ENCODE measurements at places on chromosomes 12 and 14.

DNA sequence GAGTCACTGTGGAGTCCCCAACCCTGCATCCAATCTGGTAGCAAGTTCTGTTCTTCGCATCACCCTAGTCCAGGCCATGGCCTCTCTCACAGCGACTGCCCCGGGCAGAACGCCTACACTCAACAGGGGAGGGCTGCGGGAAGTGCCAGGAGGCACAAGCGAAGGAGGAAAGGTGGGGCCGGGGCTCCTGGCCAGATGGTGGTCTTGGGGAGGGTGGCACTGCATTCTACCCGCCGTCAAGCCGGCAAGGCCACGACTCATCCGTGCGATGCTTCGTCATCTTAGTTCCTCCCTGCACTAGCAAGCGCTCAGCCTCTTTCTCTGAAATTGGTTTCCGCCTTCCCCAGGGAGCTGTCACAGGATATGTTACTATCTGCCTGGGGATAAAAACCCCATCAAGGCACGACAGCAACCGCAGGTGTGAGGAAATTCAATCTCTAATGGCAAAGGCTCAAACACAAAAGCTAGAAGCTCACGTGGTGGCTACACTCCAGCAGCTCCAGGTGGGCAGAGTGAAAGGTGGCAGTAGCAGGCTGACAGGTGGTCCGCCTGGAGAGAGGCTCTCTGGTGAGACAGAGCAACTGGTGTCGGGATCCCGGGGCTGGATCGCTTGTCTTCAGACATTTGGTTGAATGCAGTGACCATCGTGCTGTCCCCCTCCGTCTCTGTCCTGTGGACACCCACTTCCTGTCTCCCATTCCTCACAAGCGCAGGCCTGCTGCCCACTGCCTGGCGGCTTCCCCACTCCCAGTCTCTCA, 34.1 kb downstream of the ACADS start:
- DNase-seq, result no peak

DNA sequence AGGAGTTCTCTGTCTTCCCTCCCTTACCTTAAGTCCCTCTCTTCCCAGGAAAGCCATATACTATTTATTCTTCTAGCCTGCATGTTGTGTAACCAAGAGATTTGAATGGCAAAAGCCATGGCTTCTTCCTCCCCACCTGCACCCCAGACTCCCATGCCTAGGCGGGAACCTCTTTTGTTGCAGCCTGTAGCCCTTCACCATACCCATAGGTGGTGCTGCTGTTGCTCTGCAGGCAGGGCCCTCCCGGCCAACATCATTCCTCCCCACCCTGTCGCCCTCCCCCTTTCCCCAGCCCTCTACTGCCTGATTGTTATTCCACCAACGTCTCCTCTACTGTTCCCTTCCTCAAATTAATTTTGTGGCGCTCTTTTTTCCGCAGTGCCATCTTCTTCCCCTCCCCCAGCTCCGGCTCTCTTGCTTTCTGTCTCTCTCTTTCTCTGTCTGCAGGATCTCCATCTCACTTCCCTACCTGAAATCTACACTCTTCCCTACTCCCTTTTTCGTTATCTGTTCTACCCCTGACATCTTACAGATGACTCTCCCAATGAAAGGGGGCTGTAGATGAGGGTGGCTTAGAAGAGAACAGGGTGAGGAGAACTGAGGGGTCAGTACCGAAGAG, 13.8 kb downstream of the NGDN start:
- peak; percentile 84 for DNase-seq

GRCh38 chr14:34502545-34503225, 36.8 kb downstream of the EAPP start:
- no peak for DNase-seq

DNA sequence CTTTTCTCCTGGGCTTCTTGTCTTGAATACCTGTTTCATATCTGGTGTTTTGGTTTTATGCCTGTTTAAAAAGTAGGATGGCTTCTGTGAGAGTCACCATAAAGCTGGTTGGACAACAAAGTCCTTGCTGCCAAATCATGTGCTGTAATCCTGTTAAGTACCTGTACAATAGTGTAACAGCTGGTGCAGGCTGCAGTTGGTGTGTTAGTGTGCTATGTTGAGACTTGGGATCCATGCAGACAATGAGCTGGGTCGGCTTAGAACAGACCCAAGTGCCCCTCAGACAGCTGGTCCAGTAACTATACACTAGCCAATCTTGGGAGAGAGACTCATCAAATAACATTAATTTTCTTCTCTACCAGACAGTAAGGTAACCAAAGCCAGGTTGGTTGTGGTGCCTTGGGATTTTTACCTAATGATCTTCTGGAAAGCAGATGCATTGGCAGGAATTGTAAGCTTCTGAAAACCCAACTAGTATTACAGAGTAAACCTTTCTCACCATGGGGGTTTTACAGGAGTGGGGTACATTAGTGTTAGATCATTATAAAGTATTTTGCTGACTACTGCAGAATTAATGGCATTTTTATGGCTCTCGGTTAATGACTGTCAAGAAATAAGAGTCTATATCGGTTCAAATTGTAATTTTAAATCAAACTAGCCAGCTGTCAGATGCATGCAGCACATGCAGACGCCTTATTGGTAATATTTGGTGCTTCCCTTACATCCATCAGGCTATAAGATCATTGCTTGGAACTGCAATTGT, 231.2 kb downstream of the PDZRN4 start:
- DNase-seq, result no peak

DNA sequence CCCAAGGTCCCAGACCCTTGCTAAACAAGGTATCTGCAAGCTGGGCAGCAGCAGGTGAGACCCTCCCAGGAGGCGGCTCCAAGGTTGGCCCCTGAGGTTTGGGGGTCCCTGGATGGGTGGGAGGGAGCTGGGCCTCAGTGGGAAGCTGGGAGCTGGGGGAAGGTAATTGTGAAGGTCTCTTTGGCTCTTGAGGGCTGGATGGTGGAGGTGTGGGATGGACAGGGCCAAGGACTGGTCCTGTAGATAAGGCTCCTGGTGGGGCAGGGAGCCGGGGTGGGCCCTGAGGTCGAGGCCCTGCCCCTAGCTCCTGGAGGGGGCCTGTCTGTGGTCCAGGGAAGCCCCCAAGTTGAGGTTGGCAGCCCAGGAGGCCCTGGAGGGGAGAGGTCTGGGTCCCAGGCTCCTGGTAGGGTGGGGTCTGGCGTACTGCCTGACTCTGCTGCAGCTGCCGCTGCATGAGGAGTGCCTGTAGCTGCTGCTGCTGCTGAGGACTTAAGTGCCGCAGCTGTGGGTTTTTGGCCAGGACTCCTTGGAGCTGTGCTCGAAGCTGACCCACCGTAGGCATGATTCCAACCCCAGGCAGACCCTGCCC, 13.1 kb upstream of the PRKAG1 start:
- DNase-seq, result no peak

- no peak for DNase-seq
Observed at GRCh38 chr14:65470404-65470880, 57.9 kb downstream of the FUT8 start.

DNA sequence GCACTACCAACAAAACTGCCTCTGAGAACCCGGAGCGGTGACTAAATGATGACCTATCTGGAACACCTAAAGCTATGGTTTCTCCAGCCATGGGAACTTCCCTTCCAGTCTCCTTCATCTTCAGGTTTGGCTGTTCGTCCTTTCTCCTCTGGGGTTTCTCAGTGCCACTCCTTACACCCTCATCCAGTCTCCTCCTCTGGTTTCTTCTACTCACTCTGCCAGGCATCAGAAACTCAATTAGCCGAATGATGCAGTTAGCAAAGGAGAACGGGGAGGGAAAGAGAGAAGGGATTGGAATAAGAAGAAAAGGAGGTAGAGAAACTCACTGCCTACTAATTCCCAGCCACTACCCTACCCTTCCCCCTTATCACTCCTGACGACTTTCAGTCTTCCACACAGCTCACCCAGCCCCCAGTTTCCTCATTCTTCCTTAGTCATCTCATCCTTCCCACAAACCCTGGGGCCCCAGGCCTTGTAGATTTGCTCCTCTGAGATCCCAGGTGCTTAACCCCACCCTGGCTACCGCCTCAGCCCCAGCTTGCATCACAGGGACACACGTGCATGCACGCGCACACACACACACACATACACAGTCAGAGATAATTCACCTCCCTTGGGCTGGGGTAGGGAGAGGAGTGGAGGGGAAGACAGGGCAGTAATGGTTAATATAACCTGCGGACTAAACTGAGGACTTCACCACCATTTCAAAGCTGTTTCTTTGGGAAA, 13.0 kb downstream of the FGD6 start:
- DNase-seq, result no peak

- no peak for DNase-seq
Observed at GRCh38 chr12:12717586-12718380, 615 bp downstream of the CDKN1B start.

DNA sequence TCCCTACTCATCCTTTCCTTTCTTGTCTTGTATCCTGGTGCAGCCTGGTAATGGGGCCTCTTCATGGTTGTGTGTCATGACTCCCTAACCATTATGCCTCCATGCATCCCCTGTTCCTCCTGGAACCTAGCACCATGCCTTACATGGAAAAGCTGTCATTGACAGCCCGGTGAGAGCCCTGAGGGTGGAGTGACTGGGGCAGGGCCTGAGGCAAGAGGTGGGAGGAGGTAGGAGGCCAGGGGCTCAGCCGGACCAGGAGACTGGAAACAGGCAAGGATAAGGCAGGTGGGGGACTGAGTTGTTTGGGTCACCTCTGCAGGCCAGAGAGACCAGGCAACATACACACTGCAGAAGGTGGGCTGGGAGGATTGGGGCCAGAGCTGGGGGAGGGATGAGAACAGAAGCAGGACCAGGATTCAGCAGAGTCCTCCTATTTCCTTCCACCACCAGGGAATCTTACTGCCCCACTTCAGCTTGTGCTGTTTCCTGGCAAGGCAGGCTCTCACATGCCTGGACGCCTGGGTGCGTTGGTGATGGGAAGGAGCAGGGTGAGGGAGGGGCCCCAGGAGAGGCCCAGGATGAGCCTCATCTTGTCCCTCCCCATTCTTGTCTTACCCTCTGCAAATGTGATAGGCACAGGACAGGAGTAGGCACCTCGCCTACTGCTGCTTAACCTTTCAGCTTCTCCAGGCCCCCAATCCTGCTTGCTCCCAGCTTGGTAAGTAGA, at the start of gene LTB4R2:
Gene LTB4R2 (plus strand): TSS at position 603 of the 727 bp plus-strand sequence. CDS start 525 bp downstream, outside the sequence.
- DNase-seq, result no peak

- no peak for DNase-seq
Observed at GRCh38 chr12:49410818-49411217, 43.6 kb downstream of the SPATS2 start.

DNA sequence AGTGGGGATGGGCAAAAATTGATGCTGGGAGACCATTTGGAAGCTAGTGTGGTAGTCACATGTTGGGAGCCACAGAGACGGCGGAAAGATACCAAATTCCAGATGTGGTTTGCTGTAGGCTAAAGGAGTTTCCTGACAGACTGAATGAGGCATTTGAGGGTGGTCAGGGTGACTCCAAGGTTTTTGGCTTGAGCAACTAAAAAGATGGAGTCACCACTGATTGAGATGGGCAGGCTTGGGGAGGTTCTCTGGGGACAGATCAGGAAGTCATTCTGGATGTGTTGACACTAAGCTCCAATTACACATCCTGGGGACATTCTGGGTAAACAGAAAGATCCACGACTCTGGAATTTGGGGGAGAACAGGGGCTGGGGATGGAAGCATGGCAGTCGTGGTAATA, 15.5 kb upstream of the SERPINA9 start:
- no peak for DNase-seq

DNA sequence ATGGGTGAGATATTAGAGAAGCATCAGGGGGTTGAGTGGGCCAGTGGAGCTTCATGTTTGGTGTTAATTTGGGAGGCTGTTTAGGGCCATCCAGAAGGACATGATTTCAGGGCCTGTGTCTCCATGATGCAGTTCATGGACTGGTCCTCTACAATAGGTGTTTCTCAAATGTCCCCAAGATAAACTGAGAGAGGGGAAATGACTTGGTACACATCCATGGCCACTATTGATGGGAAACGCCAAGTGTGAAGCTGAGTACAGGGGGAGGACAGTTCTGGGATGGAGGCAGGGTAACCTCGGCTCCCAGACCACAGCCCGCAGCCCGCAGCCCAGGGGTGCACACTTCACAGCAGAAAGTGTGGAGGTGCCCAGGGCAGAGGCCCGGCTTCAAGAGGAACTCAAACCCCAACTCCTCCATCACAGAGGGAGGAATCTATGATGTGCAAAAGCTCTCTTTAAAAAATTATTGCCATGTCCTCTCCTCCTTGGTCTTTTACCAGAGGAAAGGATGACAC, 33.3 kb downstream of the CACNA2D4 start:
- no peak for DNase-seq

GRCh38 chr14:57987051-57987450, 121.2 kb upstream of the SLC35F4 start:
- no peak for DNase-seq

DNA sequence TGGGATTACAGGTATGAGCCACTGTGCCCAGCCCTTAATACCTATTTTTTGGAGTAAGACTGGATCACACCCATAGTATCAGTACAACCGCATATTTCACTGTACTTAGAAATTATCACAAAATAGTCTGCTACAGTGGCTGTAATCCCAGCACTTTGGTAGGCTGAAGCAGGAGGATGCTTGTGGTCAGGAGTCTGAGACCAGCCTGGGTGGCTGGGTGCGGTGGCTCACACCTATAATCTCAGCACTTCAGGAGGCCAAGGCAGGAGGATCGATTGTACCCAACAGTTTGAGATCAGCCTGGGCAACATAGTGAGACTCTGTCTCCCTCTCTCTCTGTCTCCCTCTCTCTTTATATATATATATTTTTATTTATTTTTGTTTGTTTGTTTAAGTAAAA, 5.9 kb downstream of the SPTLC2 start:
- DNase-seq, result no peak

GRCh38 chr14:88551094-88551870, 3.5 kb downstream of the PTPN21 start:
- peak; percentile 82 for DNase-seq

- no peak for DNase-seq
Observed at GRCh38 chr12:72723732-72724131, 451.6 kb downstream of the TRHDE start.

- peak; percentile 86 for DNase-seq
Observed at GRCh38 chr12:127455347-127456265, 811.4 kb upstream of the TMEM132C start.

GRCh38 chr12:119447618-119448017, 113.1 kb downstream of the CCDC60 start:
- no peak for DNase-seq

GRCh38 chr14:74514471-74514941, 20.9 kb downstream of the ISCA2 start:
- no peak for DNase-seq

DNA sequence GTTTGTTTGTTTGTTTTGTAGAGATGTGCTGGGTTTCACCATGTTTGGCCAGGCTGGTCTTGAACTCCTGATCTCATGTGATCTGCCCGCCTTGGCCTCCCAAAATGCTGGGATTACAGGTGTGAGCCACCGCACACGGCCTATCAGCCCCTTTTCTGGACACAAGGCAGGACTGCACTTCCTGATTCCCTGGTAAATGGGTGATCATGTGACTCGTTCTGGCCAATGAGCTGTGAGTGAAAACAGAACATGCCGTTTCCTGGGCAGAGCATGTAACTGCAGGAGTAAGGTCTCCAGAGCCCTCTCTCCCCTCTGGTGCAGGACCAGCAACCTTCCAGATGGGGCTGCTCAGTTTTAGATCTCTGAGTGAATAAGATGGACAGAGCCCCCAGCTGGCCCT, 92.7 kb downstream of the ITPK1 start:
- DNase-seq, result no peak
